ENCODE measurements at places on chromosomes 4 and X. TPM values are rescaled to one million over a fixed set of nuclear protein-coding genes. Genes with fewer than 3 reads are reported as not detected.

Gene SEPSECS
- 11.0 TPM for total RNA-seq

Gene SHROOM2
- 14.0 TPM for total RNA-seq

Gene PHKA1
- 11.4 TPM for total RNA-seq

Gene PGM2
- 19.6 TPM for total RNA-seq

Gene ANK2
- total RNA-seq: 46.6 TPM

Gene MAGEB18
- not detected for total RNA-seq

Gene SOWAHB
- total RNA-seq: 0.12 TPM

DNA sequence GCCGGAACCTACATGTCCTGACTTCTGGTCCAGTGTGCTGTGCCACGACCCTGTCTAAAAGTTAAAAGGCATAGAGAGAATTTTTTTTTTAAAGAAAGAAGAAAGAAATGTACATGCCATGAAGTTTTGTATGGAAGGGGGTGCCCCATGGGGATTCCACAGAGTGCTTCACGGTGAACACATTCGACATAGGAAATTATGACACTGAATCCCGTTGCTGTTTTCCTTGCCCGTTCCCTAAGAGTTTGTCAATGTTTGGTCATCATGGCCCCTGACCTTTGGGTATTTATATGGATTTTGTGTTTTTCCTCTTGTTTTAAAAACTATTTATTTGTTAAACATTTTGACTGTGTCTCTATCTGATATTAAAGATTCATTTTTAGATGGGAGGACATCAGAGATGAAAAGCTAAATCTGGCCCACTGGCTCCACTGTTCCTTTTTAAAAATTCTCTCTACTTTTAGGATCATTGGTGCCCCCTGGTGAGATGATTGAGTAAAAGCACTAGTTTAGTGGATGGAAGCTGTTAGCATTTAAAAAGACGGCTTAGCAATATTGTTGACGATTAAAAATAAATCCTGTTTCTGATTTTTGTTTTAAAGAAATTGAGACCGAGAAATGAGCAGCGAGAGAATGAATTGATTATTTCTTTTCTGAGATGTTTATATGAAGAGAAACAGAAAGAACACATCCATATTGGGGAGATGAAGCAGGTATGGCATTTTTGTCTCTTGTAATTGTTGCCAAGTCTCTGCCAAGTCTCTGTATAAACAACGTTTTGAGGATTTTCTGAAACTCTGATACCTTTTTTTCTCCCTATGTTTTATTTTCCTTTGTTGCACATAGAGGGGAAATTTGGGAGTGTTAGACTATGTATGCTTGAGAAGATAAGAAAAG, 75.0 kb downstream of the PTTG2 start:
- DNase-seq: no peak

DNA sequence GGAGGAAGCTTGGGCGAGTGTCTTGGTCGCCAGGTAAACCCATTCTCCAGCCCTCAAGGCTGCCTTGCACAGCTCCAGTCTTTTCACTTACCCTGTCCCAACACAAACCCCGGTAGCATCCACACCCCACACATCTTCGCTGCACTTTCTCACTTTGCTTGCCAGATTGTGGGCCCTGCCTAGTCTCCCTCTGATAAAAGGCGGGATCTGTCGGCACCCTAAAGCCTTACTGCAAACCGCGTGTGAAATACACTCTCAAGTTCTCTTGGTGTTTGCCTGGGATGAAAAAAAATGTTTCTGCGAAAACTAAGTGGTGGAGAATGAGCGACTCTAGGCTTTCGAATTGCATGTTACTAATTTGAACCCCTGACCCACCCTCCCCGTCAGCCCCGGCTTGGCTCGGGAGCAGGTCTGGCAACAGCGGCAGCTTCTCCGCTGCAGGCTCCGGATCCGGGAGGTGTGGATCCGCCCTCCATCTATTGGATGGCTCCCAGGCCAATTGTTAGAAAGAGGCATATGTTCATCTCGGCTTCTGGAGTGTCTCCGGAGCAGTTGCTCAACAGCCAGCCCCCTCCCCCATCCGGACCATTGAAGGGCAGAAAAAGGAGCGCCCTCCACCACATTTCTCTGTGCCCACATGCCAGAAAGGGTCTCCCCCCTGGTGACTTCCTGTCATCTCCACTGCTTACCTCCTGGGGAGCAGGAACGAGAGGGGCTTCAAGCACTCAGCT, 3.0 kb upstream of the CITED1 start:
- DNase-seq: peak; percentile 55

GRCh38 chr4:37685161-37685822, 884 bp downstream of the RELL1 start:
- DNase-seq: no peak

- DNase-seq: no peak
Measured at GRCh38 chrX:150094996-150095395, 156.7 kb upstream of the EOLA2 start.

- DNase-seq: no peak
Measured at GRCh38 chr4:41526628-41527027, 11.3 kb upstream of the LIMCH1 start.

DNA sequence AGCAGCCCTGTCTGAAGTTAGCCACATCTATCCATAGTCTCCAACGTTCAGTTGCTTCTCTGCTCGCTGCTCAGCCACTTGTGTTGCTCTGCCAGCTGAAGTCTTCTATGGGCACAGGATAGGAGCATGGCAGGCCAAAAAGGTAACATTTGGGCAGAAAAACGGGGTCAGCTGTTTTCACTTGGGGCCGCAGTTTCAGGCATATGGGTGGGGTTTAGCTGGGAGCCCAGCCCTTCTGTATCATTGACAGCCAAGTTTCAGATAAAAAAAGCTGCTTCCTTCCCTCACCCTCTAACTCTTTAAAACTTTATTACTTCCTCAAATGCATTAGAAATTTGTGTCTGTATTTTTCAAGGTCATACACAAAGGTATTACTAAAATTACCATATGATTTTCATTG, 18.4 kb upstream of the MANBA start:
- no peak for DNase-seq

DNA sequence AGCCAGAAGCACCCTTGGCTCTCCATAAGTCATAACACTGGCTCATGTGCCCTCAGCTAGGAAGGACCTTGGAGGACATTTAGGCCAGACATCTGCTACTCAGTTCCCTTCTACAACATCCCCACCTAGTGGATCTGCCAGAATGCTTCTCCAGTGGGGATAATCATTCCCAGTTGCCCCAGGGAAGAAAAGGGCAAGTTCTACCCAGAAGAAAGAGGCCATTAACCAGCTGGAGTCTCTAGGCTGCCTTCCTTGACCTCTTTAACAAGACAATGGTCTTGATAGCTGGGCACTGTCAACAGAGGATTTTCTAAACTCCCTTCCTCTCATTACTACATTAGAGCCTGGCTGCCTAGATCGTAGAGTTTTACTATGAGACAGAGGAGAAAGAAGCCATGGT, 42.0 kb downstream of the LGI2 start:
- DNase-seq: no peak

DNA sequence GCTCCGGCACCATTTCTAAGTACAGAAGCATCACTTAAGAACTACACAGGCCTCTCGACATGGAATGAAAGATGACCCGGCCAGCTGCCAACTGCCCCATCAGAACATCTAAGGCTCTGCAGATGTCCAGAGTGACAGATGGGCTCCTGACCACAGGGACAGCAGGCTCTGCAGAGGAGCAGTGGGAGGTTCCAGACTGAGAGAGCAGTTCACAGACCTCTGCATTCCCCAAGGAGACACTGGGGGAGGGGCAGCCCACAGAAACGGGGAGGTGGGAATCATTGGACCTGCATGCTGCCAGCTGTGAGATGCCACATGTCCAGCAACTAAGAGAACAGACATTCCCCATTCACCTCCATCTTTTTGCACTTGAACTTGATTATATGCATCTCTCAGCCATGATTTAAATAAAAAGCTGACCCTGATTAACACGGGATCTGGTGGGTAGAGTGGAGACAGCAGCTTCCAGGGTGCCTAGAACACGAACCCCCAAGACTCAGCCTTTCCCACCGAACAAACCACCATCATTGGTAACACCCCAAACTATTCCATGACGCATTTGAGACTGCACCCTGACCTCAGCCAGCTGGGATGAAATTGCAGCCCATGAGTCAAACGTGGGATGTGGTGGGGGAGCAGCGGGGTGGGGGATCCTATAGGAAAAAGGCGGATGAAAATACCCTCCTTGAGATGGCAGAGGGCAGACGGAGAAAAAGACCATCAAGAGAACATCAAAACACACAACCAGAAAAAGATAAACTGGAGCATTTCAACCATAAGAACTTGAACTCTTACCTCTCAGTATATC, 47.2 kb downstream of the AFAP1 start:
- DNase-seq: no peak

DNA sequence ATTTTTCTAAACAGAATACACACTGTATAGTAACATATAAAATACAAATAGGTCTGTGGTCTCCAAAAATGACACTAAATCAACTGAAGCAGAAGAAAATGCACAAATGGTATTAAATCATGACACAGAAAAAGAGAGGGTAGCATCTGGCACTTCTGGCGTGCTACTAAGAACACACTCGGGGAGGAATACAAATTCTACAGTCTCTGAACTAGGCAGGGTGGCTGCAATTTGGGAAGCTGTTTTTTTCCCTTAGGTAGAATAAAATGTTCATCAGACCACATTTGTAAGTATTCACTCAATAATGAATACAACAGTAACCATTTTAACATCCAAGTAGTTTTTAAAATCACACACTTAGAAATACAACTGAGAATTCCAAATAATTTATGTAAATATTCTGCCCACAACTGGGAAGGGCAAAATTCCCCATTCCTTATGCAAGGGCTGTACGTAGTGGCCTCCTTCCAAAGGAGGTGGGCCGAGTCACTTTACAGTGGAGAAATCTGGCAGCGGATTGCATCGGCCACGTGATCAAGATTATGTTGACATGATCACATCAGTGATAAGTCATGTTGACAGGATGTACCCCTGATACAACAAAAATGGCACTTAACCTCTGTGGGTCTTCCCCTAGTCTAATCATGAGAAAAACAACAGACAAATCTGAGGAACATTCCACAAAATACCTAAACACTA, 101.1 kb downstream of the TSPAN5 start:
- DNase-seq: no peak

- DNase-seq: no peak
Measured at GRCh38 chr4:84527391-84527790, 28.3 kb upstream of the NKX6-1 start.

DNA sequence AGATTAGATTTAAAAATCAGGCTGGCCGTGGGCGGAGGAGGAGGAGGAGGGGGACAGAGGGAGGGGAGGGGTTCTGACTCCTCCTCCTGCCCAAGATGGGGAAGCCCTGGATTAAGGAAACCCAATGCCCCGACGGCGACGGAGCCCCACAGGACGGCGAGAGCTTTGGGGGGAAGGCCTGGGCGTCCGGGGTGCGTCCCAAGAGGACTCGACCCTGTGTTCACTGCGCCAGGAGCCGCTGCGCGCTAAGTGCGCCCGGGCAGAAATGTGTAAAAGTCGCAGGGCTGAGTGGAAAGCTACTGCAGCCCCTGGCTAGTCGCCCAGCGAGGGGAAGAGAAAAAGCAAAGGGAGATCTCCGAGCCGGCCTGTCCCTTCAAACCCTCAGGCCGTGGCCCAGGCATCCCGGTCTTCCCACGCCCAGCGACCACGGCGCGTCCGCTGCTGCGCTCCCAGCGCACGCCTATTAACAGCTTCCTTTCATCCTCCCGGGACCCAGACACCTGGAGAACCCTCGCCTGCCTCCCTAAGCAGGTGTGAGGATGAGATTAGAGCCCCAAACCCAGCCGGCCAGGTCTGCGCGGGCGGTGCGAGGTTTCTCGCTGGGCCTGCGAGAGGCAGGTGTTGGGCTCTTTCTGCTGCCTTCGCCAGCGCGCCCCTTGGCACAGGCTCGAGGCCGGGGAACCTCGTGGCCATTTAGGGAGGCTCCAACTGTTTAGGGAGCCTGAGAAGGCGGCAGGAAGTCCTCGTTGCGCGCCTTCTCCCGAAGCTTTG, 1.4 kb upstream of the RPS6KA3 start:
- peak; percentile 62 for DNase-seq

GRCh38 chrX:110182362-110182761, 135.5 kb downstream of the AMMECR1 start:
- DNase-seq: no peak

- peak; percentile 40 for DNase-seq
Measured at GRCh38 chrX:55057675-55058249, 17.1 kb upstream of the PAGE2B start.

GRCh38 chr4:26822546-26822945, 38.1 kb upstream of the STIM2 start:
- DNase-seq: no peak

- DNase-seq: no peak
Measured at GRCh38 chr4:152277333-152277732, 258.6 kb downstream of the FBXW7 start.

DNA sequence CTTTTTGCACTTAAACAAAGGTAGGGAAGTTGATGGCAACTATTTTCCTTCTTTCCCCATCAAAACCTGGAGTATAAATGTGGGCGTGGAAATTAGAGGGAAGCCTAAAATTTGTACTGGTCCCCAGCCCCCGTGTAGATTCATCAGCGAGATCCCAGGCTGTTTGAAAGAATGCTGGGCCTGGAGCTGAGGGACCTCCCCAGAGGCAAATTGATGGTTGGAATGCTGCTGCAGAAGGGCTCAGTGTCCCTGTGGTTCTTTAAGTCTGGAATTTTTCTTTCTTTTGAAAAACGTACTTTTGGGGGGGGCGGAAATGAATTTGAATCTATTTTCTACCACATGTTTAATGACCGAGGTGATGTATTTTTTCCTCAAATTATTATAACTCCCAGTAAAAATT, 197.2 kb downstream of the CBR4 start:
- DNase-seq: no peak

GRCh38 chr4:173019664-173020063, 148.9 kb upstream of the GALNT7 start:
- no peak for DNase-seq
